Right renal cortex interstitium (tissue), 3 donors: ENCODE measurements at places on chromosomes 7 and 10.

GRCh38 chr10:111246814-111247452 lies 170.1 kb downstream of the ADRA2A start:
- DNase-seq: no peak

DNA sequence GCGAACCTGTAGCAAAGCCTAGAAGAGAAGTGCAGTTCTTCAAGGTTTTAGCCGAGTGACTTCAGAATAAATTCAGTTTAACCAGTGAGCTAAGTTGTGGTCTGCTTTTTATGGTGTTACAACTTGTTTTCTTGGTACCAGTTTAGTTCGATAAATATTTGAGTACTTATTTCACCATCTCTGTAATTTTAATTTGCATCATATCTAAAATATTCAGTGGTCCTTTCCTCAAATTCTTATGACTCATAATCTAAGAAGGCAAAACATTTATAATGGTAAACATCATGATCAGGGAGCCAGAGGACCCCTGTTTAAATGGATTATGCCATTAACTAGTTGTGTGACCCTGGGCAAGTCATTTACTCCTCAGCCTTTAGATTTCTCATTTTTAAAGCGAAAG lies 4.1 kb upstream of the BMPER start:
- DNase-seq: no peak

DNA sequence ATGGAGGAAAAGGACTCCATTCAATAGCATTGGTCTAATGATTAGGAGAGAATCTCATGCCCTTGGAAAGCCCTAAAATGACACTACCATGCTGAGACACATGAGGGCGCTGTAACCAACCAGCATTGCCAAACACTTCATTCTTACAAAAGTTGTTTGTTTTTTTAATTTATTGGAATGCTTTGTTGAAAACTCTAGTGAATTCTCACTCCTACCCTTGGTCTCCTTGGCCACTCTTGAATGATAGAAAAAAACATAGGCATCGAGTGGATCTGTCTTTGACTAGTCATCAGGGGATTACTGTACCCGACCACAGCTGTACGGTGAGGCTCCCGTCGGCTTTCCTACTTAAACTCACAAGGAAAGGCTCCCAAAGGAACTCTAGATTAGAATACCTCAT lies 29.3 kb upstream of the ADD3 start:
- DNase-seq: no peak

DNA sequence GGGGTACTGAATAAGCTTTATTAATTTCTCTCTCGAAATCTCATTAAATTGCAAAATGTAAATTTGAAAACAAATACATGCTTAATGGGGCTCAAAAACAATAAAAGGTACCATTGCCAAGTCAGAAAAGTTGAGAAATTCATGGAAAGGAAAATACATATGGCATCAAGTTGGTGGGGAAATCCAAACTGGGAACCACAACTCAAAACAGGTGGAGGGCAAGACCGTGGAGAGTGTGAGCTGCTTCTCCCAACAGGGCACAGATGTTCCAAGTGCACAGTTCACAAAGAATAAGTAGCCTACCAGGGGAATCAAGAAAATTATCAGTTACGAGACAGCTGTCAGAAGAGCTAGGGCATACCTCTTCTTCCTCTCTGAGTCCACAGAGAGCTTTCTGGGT lies 26.6 kb downstream of the MKX start:
- no peak for DNase-seq

DNA sequence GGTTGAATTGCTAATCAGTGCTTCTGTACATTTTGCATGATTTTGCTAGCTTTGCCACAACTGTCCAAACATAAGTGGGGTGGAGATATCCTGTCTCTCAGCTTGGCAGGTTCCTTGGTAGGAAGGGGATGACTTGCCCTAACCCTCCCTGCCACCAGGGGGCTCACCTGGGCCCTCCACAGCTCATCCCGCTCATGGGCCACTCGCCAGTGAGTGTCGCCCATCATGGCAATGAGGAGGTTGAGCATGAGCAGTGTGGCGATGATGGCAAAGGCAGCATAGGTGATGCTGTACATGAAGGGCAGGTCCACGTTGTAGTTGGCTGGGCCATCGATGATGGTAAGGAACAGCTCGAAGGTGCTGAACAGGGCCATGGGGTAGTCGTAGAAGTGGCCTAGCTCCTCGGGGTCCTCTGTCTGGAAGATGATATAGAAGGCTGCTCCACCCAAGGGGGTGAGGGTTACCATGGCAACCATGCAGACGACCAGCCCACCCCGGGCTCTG lies 12.2 kb downstream of the TRPV6 start:
- DNase-seq: no peak

- no peak for DNase-seq
Measured at GRCh38 chr10:28841625-28842024, 164.3 kb downstream of the BAMBI start.

DNA sequence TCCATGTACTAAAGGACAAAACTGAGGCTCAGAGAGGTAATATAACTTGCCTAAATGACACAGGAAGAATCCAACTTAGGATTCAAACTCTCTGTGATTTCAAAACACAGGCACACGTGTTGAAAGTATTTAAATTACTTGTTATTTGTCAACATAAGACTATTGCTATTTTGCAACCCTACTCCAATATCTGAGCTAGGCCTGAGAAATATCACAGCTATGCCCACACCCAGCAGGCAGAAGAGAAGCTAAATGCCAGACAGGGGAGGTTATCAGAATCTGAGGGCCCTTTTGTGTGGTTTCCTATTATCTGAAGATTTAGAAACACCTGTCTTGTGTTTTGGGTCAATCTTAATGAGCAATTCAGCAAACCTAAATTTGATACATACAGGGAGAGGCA lies 204.3 kb downstream of the ANK3 start:
- no peak for DNase-seq

GRCh38 chr10:27529010-27529783 lies 25.1 kb downstream of the RAB18 start:
- DNase-seq: no peak

DNA sequence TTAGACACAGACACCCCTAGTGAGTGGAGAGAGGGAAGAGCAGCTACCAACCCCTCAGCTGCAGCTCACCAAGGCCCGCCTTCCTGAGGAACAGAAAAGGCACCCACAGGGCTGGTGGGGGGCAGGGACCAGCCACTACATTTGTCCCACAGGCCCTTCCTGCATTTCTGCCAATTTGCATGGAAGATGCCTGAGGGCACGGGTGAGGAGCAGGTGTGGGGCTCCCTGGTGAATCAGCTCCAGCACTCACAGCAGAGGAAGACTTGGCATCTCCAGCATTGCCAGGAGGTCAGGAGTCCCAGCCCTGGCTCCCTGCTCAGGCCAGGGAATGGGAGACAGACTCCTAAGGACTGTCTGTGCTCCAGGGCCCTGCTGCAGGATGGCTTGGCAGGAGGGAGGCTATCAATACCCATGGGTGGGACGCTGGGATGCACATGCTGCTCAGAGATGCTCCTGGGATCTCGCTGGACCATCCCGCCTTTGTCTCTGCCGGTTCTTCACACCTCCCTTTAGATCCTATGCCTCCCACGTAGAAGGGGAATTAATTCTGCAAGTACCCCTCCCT lies 109.7 kb downstream of the SLIT1 start:
- DNase-seq: no peak

GRCh38 chr10:51501396-51501795 lies 198.0 kb downstream of the CSTF2T start:
- DNase-seq: no peak

DNA sequence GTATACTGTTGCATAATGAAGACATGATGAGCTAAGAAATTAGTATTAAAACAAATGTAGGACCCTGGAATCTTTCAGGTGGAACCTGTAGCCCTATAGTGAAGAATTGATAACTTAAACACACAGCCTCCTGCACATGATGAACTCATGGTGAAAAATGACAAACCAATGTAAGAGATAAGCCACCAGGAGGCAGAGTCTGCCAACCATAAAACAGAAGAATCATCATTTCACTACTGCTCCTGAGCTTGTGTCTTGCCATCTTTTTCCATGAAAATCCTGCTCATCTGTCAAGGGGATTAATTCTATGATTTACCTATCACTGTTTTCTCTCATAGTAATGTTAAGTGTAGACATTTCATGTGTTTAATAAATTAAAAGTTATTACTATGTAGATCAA lies 363.9 kb downstream of the MALRD1 start:
- DNase-seq: no peak

- DNase-seq: no peak
Measured at GRCh38 chr7:117185124-117185523, 137.7 kb downstream of the WNT2 start.

DNA sequence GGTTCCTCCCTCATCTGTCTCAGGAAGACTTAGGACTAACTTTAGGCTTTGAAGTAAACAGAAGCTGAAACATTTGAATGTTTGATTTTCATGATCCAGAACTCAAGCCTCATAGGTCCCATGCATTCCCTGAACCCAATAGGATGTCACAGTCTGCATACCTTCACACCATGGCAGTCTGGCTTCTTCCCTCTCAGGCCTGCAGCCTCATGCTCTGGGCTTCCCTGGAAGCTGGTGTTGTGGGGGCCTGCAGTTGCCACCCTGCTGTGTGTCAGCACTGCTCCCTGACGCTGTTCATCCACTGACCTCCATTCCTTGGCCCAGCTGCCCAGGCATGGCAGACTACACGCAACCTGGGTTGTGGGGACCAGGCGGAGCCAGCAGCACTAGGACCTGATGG lies 267.5 kb upstream of the KAT6B start:
- DNase-seq: no peak

DNA sequence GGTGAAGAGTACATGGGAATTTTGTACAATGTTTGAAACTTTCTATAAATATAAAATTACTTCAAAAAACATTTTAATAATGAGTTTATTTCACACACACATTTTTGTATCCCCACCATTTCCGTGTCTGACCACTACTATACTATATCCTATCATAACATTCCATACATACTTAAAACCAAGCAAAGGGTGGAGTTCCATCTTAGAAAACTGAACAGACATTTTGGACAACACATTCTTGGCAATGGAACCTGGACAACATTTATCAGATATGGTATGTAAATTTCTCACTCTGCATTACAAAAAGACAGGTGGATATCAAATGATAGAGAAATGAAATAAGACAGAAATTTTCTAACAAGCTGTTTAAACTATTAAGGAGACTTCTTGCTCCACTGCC lies 168.9 kb downstream of the TWIST1 start:
- no peak for DNase-seq

GRCh38 chr7:25432807-25433206 lies 204.5 kb upstream of the NPVF start:
- no peak for DNase-seq

- DNase-seq: no peak
Measured at GRCh38 chr10:102334101-102334500, 61.4 kb upstream of the NFKB2 start.

DNA sequence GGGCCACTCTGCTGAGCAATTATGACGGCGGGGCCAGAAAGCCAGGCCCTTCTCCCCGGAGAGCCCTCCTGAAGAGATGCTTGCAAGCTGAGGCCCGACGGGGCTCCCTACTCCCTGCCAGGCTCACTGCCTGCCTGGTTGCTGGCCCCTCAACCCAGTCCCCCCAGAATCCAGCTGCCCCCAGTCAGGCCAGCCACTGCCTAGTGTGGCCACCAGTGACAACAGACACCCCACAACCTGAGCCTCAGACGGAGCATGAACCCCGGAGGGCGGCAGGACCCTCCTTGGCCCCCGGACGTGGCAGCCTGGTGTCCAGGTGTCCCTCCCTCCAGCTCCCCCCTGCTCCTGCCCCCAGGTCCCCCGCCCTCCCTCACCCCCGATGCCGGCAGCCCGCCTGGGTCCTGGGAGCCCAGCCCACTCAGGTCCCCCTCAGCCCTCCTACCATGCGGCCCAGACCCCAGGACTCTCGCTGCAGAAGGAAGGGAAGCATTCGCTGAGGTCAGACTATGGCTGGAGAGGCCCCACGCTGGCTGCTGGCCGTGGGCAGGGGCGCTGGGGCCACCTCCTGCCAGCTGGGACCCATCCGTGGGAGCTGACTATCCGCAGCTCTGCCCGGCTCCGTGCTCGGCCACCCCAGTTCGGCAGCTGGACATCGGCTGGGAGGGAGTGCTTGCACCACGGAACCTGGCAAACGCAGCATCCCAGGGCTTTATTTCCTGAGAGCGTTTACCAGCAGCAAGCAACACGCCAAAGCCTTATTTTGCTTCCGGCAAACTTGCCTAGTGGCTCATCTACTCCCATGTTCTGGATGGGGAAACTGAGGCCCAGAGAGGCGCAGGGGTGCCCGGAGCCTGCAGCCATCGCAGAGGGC lies 89.8 kb downstream of the UNCX start:
- DNase-seq: no peak

- DNase-seq: no peak
Measured at GRCh38 chr10:33781606-33782395, 447.3 kb upstream of the NRP1 start.

DNA sequence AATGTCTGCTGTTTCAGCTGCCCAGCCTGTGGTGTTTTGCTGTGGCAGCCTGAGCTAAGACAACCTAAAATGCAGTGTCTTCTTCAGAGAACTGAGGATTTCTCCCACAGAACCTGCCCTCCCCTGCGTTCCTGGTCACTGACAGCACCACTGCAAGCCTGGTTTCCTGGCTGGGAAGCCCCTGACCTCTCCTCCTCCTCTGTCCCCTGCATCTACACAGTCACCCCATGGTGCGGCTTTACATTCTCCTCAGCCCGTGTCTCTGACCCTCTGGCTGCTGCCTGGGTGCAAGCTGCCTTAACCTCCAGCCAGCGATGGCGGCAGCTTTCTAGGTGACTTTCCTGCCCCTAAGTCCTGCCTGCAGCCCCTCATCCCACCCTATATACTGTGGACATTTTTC lies 337.3 kb upstream of the ZNF32 start:
- DNase-seq: no peak

GRCh38 chr10:60963441-60964256 lies 19.7 kb upstream of the RHOBTB1 start:
- DNase-seq: no peak

DNA sequence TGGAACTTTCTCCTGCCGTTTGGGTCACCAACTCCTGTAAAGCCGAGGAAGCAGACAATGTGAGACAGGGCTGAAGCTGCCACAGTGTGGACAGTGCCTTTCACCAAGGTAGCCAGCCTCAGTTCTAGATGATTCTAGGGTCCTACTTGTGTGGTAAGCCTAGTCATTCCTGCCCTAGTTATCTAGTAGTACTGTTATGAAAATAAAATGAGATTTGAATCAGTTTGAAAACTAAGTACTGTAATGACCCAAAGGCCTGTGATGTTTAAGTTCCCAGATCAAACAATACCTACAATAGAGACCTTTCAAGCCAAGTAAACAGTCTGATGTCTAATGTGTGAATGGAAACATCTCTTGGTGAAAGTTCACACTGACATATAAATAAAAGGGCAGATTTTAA lies 37.1 kb downstream of the POLL start:
- DNase-seq: no peak

DNA sequence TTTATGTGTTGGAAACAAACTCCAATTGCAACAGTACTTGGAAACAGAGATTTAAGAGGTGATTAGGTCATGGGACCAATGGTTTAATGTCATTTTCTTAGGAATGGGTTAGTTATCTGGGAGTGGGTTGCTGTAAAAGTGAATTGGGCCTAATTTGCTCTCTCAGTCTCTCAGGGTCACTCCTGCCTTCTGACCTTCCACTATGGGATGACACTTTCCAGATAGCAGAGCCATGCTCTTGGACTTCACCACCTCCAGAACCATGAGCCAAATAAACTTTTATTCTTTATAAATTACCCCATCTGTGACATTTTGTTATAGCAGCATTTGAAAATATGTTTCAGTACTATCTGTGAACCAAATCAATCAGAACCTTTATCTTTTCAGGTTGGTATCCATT lies 1509.1 kb downstream of the REEP3 start:
- no peak for DNase-seq
